ENCODE measurements at places on chromosomes 11 and 22.

DNA sequence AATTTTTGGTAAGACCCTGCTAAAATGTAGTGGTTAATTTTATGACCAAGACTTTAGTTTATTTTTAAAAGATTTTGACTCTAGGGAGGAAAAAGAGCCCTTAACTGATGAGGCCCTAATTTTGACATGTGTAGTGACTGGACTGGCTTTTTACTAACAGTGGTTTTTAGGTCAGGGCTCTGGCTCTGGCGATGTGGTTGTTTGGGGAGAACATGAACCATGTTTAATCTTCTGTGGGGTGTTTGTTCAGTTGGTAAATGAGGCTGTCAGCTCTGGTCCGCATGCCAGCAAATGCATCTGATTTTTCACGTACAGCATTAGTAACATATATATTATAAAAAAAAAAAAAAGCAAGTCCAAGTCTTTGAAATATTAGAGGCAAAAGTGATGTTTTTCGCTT lies 104.3 kb downstream of the EXT2 start:
- no peak for DNase-seq

- DNase-seq = no peak
Measured at GRCh38 chr11:1345737-1346513, 36.5 kb upstream of the TOLLIP start.

- DNase-seq = no peak
Measured at GRCh38 chr11:121337078-121337477, 44.5 kb downstream of the SC5D start.

- DNase-seq = no peak
Measured at GRCh38 chr11:104214517-104214916, 50.6 kb upstream of the PDGFD start.

DNA sequence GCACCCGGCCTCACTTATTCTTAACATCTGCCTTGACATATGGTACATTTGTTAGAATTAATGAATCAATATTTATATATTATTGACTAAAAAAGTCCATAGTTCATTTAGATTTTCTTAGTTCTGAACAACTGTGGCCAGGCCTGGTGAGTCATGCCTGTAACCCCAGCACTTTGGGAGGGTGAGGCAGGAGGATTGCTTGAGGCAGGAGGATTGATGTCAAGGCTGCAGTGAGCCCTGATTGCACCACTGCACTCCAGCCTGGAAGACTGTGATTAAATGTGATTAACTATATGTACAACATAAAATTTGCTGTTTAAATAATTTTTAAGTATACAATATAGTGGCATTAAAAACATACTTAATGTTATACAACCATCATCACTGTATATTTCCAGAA lies 5.6 kb downstream of the UVRAG start:
- no peak for DNase-seq

- no peak for DNase-seq
Measured at GRCh38 chr22:27621486-27622070, 180.0 kb downstream of the MN1 start.

- peak; percentile 53 for DNase-seq
Measured at GRCh38 chr11:830295-831117, 2.2 kb upstream of the CD151 start.

- DNase-seq = no peak
Measured at GRCh38 chr11:133530501-133530835, 1.8 kb downstream of the OPCML start.

GRCh38 chr22:49733631-49734030 lies 94.0 kb downstream of the BRD1 start:
- no peak for DNase-seq

GRCh38 chr22:36285017-36285416 lies 32.1 kb downstream of the APOL1 start:
- DNase-seq = no peak

DNA sequence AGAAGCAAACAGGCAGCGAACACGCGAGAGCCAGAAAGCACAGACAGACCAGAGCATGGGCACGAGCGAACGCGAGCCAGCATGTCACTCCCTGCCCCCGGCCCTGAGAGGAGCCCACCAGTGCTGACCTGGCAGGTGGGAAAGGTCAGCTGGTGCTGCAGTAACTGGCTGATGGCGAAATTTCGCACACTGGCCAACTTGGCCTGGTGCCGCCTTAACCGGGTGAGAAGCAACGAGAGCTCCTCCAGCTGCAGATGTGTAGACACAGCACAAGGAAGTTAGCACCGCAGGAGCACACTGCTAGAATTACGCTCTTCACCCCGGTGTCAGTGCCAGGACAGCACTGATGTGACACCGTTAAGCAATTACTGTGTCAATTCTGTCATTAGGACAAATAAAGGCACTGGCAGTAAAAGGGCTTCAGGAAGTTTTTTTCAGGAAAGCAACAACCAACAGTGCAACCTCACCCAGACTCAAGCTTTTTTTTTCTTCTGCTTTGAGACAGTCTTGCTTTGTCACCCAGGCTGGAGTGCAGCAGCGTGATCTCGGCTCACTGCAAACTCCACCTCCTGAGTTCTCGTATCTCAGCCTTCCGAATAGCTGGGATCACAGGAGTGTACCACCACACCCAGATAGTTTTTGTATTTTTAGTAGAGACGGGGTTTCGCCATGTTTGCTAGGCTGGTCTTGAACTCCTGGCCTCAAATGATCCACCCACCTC lies 76.8 kb downstream of the C11orf58 start:
- DNase-seq = no peak

- no peak for DNase-seq
Measured at GRCh38 chr22:49367041-49367697, 460.5 kb downstream of the BRD1 start.
